GM04504 (cell line): ENCODE measurements at places on chromosomes 7 and 10.

GRCh38 chr7:158328376-158329013 is 259.1 kb downstream of the PTPRN2 start:
- DNase-seq, result no peak

GRCh38 chr7:128733278-128733645 is 5.9 kb upstream of the CALU start:
- DNase-seq, result no peak

- peak; percentile 99 for DNase-seq
Observed at GRCh38 chr10:89351780-89352597, 24.2 kb downstream of the IFIT3 start.

DNA sequence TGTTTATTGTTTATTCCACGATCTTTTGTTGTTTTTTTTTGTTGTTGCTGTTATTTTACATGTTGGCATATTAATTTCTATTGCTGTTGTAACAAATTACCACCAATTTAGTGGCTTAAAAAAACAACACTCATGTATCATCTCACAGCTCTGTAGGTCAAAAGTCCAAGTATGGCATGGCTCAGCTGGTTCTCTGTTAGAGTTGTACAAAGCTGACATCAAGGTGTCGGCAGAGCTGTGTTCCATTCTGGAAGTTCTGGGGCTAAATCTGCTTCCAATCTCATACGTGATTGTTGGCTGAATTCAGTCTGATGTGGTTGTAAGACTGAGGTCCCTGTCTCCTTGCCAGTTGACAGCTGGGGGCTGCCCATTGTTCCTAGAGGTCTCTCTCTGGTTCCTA is 60.2 kb upstream of the FAM133B start:
- DNase-seq, result no peak

- DNase-seq, result peak; percentile 48
Observed at GRCh38 chr10:111297351-111297848, 220.6 kb downstream of the ADRA2A start.

GRCh38 chr10:661597-662222 is 27.8 kb downstream of the DIP2C start:
- no peak for DNase-seq

GRCh38 chr7:35694161-35694783 is 663 bp downstream of the HERPUD2 start:
- no peak for DNase-seq

GRCh38 chr7:35617041-35617440 is 77.9 kb downstream of the HERPUD2 start:
- DNase-seq, result no peak

DNA sequence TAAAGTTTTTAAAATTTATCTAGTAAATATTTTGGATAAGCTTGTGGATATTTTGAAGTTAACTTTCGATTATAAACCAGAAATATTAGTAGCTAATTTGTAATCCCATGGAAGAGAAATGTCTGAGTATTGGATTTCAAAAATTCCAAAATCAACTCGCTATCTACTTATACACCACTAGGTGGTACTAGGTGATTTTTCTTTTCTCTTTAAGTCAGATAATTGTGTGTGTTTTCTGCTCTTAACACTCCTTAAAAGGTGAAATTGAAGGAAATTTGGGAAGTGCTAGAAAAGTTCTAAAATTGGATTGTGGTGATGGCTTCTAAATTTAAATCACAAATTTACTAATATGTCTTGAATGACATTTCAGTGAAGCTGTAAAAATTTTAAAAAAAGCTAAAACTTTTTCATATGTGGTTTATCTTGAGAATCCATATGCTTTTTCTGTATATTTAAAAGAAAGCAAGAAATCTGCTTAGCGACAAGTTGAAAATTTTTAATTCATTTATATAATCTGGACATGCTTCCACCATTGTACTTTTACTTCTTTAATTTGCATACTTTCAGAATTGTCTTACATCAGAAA is 90.2 kb downstream of the IPMK start:
- DNase-seq, result no peak

GRCh38 chr10:69139961-69140360 is 16.0 kb downstream of the VPS26A start:
- DNase-seq, result no peak

DNA sequence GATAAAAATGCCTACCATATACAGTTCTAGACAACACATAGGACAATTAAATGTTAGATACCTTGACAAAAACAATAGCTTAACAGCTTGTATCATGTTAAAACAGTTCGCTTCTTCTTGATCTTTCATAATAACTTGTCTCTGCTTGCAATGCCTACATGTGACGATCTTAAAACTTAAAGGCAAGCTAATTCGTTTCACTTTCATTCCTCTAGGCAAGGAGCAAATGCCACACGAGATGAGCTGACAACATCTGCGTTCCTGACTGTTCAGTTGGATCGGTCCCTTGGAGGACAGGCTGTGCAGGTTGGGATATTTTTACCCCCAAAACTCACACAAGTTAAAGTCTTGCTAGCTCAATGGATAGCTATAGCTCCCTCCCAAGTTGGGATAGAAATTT is 51.6 kb upstream of the ARL4A start:
- DNase-seq, result no peak

DNA sequence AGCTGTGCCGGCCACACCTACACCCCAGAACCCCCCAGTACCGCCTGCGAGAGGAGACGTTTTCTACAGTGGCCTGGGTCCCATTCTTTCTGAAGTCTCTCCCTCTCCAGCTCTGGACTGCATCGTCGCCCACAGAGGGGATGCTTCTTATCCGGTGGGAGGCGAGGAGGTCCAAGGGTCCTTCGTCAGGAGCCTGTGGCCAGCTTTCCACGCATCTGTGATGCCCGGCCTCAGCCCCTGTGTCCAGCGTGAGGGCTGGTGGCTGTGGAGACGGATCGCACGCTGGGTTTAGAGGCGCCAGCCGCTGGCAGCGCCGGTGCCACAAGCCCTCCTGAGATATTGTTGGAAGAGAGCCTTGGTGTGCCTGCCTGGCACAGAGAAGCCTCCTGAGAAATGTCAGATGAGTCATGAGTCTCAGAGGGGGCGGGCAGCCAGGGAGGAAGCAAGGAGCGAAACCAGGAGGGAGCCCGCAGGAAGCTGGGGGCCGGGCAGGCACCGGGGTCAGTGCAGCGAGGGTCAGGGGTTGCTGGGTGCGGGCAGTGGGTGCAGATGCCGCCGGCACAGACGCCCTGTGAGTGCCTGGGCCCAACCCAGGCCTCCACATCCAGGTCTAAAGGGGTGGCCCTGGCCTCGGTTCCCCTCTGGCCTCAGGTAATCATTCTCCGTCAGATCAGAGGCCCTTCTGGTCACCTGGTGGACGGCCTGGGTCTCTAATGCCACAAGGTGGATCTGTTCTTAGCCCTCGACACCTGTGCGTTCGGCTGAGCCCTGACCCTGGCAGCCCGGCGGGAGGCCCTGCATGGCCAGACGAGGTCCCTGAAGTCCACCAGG is 86.0 kb upstream of the DIP2C start:
- DNase-seq, result no peak

DNA sequence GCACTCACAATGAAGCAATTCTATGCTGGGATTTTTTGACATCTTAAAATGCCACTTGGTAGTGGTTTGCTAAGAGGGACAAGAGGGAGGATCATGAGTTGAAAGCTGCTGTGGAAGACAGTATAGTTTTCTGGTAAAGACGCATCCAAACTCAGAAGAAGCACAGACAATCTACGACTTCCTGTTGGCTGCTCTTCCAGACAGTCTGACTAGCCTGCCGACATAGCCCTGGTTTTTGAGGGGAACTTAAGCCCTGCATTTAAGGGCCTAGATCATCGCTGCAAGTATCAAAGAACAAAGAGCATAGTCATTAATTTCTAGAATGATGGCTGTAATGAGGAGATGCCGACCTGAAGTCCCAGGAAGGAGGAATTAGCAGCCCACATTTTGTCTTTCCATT is 99.9 kb upstream of the IKZF1 start:
- no peak for DNase-seq
